ENCODE measurements at places on chromosomes 2 and 18.

GRCh38 chr2:239369631-239370161, 31.1 kb downstream of the HDAC4 start:
- peak; percentile 25 for DNase-seq

DNA sequence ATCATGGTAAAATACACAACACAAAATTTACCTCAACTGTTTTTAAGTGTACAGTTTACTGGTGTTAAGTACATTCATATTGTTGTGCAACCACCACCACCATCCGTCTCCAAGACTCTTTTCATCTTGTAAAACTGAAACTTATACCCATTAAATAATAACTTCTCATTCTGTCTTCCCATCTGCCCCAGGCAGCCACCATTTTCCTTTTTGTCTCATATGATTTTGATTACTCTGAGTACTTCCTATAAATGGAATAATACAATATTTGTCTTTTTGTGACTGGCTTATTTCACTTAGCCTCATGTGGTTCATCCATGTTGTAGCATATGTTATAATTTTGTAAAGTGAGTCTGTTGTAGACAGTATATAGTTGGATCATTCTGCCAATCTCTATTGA, 82.7 kb downstream of the ALMS1 start:
- no peak for DNase-seq

GRCh38 chr18:77894060-77894459, 644.4 kb downstream of the GALR1 start:
- no peak for DNase-seq

DNA sequence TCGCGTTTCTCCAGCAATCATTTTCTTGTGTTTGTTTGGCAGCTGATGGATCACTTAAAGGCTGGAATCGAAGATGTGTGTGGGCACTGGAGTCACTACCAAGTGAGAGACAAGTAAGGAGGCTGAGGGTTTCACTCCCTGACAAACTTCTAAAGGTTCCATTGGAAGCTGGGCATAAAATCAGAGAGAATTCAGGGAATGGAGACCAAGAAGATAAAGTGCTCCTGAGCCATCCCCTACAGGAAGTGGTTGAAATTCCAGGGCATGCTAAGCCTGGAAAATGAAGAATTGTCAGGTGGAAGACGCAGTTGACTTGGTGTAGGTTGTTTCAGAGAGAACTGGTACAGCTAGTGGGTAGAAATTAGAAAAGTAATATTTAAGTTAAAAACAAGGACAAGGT, 39.1 kb downstream of the SLC9A4 start:
- DNase-seq: no peak

DNA sequence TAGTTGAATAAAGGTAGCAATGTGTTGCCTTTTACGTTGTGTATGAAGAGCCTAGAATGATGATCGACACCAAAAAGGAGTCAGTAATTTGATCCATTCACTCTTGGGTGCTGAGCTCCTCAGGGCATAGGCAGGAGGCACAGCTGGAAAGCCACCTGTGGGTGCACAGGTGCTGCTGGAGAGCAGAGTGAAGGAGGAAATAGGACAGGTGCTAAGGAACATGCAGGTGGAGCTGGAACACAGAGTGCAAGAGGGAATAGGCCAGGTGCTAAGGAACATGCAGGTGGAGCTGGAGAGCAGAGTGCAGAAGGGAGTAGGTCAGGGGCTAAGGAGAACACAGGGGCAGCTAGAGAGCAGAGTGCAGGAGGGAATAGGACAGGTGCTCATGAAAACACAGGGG, 86.1 kb downstream of the SH3YL1 start:
- DNase-seq: no peak

DNA sequence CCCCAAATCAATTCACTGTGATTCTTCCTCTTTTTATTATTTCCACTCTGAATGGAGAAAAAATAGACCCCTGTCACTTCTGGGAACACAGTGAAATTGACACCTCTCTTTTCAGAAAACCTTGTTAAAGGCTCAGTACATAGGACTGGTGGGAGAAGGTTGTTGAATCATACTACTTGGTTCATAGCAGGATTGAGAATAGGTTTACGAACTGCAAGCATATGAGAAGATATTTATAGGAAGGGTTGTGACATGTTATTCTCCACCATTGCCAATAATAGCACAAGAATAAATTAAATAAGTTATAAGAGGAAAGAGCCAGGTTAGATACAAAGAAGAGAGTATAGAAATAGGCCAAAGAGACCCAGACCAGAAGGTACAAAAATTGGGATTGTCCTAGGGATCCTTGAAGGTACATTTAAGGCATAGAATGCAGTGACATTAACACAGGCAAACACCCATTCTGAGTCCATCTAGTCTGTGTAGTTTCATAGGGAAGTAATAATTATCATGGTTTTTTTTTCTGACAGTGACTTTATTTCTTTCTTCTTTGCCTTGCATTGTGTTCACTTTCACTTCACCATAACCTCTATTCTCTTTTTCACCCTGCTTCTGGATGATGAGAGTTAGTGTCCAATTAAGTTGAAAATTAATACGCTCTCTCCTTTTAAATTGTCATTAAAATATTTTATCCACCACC, 21.8 kb upstream of the SERPINE2 start:
- DNase-seq: no peak

GRCh38 chr2:218188528-218188927, 21.8 kb upstream of the CXCR1 start:
- DNase-seq: no peak

DNA sequence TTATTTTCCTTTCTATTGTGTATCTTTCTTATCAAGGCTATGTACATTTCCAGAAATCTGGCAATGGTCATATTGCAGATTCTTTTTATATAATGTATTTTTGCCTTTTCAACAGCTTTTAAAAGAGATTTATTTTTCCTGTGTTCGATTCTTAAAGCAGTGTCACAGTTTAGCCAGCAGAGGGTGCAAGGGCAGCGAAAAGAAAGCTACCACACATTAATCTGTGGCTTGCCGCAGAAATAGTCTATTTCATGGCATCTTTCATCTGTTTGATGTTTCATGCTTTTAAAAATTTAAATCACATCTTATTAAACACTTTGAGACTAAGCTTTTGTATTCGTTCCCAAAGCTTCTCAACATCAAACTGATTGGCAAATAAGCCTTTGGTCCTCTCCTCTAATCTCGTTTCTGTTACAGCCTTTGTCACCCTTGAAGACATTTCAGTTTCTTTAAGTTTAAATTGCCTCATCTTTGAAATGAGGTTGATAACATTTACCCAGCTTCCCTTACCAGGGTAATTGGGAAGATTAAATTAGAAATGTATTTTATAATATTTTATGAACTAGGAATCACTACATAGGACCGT, 73.3 kb downstream of the PIK3C3 start:
- DNase-seq: peak; percentile 2

- no peak for DNase-seq
Measured at GRCh38 chr2:6771634-6772611, 93.8 kb downstream of the CMPK2 start.

GRCh38 chr18:78411539-78411938, 568.1 kb upstream of the SALL3 start:
- no peak for DNase-seq

DNA sequence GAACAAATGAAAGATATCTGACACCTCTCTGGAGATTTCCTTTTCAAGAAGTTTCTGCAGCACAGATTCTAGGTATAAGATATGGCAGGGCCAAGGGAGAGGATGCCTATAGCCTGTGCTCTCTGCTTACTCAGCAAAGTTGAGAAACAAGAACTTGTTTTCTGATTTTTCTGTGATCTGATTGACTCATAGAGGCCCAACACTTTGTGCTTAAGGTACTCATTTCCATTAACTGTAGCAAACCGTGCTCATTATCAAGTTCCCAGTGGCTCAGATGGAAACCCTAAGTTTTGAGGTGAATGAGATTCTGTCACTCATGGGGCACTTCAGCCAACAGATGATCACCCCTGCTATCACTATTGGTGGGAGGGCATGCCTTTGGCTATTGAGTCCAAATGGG, 124.3 kb downstream of the SP100 start:
- no peak for DNase-seq

DNA sequence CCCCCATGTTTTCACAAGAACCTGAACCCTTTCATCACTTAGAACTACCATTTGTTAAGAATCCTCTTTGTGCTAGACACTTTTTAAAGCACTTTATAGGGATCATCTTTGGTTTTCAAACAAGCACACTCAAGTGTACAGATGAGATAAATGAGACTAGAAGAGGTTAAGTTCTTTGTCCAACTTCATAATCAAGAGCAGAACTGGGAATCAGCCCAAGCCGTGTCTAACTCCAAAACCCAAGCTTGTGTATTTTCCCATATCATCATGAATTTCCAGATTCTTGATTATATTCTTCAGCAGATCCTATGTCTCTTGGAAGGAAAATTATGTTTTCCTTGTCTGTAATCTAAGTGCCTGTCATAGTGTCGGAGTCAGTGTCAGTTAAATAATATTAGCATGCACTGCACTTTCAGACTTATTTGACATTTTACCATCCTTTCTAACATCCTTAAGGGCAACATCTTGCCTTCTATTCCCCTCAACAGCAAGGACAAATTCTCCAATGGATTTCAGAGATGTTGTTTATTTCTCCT, 123.0 kb upstream of the SETBP1 start:
- no peak for DNase-seq

DNA sequence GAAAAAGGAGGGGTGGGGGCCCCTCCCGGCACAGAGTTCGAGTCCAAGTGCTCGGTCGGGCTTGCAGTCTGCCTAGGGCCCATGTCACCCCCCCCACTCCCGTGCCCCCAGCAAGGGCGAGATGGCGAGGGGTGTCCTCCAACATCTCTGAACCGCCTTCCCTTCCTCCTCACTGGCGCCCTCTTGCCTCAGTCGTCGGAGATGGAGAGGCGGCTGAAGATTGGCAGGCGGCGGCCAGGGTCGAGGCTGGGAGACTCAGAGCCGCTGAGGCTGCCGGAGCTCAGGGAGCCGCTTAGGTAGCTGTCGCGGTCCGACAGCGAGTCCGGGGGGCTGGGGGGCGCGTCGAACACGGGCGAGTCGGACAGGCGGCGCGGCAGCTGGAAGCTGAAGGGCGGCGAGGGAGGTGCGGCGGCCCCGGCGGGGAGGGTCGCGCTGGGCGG, 2.3 kb downstream of the ZFP36L2 start:
- DNase-seq: peak; percentile 56

- DNase-seq: no peak
Measured at GRCh38 chr2:233414273-233414654, 60.0 kb downstream of the DGKD start.

- no peak for DNase-seq
Measured at GRCh38 chr2:4604767-4605166, 901.4 kb downstream of the DCDC2C start.

DNA sequence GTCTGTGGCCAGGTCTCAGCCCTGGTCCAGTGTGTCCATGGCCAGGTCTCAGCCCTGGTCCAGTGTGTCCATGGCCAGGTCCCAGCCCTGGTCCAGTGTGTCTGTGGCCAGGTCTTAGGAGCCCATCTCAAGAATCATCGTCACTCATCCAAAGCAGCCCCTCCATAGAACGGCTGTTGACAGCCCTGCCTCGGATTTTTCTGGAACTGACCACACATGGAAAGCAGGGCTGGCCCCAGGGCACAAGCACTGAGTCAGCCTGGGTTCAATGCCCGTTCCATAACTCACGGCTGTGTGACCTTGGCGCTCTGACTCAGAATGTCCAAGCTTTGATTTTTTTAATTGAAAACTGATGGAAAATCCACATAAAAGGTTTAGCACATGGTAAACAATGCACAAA, 59.9 kb upstream of the SNTG2 start:
- DNase-seq: no peak

DNA sequence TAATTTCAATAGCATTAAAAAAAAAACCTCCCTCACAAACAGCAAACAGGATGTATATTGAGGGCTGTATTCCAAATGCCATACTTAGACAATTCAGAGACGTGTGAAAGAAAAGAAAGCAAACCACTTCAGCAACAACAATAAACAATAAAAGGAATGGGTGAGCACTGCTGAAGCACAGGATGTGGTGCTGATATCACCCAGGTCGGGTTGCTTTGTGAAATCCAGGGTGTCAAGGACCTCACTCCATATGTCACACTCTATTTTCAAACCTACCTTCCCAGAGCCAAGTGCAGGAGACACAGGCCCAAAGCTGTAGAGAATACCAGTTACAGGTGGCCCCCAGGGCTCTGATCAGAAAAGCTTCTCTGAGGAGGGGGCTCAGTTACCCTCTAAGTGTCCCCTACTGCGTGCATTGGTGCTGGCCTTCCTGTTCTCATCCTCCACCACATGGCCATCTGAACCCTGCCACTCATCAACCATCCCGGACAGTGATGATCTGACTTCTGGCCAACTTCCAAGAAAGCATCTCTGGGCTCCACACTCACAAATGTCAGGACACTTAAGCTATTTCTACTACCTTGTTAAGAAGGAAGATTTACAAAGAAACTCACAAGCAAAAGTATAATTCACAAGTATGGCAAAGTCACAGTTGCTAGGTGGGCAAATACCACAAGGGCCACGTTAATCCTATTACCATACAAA, 363.0 kb downstream of the SS18 start:
- DNase-seq: no peak

GRCh38 chr2:215811409-215812345, 201.7 kb downstream of the MREG start:
- DNase-seq: no peak

Data from stimulated activated CD8-positive, alpha-beta memory T cell treated with anti-CD3 and anti-CD28 coated beads, Interleukin-12 subunit alpha, Interleukin-12 subunit beta, amount 100 ng/mL, for 1 hour (primary cell).